CD8-positive, alpha-beta memory T cell (primary cell): ENCODE measurements at places on chromosomes 4 and X.

DNA sequence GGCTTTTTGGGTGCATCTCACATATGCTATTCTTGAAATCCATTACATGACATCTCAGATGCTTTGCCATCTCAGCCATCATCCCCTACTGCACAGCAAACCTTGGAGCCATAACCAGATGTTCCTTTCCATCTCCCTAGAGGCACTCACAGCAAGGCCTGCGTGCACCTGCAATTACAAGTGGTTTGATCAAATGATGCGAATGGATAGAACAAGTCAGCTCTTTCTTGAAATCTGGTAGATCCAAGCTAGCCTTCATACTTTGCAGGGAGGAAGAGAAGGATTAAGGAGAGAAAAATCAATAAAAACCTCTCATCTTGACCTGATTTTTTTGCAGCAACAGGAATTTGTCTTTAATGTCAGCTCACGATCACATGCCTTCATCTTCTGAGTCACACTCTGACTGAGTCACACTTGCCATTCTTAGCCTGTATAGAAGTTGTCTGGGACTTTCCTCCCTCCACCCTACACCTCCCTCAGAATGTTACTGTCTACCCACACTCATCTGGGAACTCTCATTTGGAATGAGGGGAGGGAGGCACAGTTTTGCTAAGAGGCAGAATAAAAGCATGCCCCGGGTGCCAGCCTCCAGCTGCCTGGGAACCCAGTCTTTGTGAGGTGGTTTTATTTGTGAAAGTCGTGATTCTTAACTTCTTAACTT is 11.9 kb upstream of the TRIML1 start:
- DNase-seq: no peak

GRCh38 chr4:94551643-94552564 is 100.2 kb downstream of the PDLIM5 start:
- no peak for DNase-seq

- DNase-seq: no peak
Observed at GRCh38 chr4:39383690-39384089, 17.5 kb upstream of the RFC1 start.

DNA sequence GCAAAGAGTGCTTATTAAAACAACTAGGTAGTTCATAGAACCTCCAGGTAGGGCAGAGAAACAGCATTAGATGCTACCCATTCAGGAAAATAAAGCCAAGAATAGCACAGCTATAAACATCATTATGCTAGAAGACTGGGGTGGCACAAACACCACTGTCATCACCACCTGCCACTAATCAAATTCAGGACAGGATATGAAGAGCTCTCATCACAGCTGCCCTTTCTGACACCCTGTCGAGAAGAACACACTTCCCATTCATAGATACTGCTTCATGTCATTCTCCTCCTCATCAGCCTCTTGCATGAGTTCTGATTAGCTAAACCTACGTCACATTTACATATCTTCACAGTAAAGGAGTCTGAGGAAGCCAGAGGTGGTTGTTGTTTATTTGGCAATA is 692.3 kb upstream of the HS3ST1 start:
- DNase-seq: no peak

- no peak for DNase-seq
Observed at GRCh38 chr4:6849691-6850090, 59.9 kb upstream of the TBC1D14 start.

- no peak for DNase-seq
Observed at GRCh38 chrX:2374086-2374485, 126.7 kb downstream of the DHRSX start.

GRCh38 chr4:86594559-86595425 is 677 bp downstream of the PTPN13 start:
- no peak for DNase-seq

- DNase-seq: no peak
Observed at GRCh38 chrX:70032792-70033191, 16.9 kb downstream of the AWAT2 start.

GRCh38 chr4:147496500-147496899 is 15.6 kb downstream of the EDNRA start:
- DNase-seq: no peak

- no peak for DNase-seq
Observed at GRCh38 chrX:21126661-21127060, 247.6 kb upstream of the CNKSR2 start.
